IMR-90 (cell line): ENCODE measurements at places on chromosomes 11 and 22. TPM values are rescaled to one million over a fixed set of nuclear protein-coding genes. Genes with fewer than 3 reads are reported as not detected.

DNA sequence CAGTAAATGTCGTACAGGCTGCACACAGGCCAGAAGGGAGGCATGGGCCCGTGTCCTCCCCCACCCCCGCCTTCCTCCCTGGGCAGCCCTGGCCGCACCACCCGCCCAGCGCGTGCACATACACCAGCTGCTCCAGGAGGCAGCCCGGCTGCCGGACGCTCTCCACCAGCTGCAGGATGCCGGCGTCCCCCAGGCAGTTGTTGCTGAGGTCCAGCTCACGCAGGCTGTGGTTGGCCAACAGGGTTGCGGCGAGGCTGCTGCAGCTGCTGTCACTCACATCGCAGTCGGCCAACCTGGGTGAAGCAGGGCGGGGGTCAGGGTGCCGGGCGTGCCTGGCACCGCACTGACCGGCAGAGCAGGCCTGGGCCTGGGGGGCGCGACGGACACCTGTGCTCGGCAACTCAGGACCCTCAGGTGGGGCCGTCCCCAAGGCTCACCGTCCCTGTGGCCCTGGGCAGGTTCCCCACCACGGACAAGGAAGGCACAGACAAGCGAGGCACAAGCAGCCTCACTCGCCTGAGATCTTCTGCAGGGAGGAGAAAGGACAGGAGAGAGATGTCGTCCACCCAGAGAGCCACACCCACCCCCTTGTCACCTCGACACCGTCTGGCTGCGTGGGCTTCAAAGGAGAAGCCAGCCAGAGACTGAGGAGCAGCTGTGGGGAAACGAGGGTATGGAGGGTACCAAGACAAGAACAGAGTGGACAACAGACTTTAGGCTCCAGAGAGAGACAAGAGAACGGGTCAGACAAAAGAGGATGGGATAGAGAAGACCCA is 12.1 kb downstream of the RNH1 start:
- DNase-seq: no peak

GRCh38 chr11:78958444-78958843 is 383.8 kb upstream of the NARS2 start:
- DNase-seq: no peak

DNA sequence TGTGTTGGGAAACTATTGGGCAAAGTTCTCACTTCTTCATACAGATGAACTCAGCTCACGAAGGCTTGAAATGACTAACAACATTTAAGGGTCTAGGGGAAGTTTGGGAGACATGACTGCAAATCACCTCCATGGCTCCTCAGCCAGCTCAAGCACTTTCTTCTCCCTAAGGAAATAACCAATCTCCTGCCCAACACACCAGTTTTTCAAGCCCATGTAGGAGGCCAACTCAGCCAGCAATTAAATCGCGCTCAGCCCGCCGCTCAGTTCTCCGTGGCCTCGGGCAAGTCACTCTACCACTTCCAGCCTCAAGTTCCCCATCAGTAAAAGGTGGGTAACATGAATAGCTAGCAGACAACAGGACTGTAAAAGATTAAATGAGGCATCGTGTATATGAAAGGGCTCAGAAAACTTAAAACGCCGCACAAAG is 796 bp downstream of the POLDIP3 start:
- DNase-seq: no peak

DNA sequence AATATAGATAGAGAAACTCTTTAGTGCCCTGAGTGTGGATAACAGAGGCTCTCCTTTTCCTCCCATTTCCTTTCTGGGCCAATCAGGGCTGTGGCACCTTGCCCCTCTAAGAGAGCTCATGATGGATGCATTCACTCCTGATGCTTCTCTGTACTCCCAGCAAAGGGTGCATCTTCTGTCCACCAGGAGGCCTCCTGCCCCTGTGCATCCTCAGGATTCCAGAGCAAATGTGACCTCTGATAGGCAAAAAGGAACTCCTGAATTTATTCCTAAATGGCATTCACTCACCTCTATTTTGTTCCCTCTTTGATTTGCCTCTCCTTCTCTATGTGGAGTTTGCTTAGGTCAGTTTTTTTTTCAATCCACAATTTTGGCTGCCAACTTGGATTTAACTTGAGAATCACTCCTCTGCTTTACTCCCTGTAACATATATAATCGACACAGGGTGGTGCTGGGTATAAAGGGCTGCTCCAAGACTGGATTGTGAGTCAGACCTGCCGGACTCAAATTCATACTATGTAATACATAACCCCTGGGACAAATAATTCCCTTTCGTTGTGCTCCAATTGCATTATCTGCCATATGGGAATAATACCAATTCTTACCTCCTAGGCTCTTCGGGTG is 1.1 kb upstream of the MRGPRX4 start:
- no peak for DNase-seq

ART5 gene
- not detected in 2 replicates for total RNA-seq

OR4C46 gene
- total RNA-seq: not detected in 2 replicates

DNA sequence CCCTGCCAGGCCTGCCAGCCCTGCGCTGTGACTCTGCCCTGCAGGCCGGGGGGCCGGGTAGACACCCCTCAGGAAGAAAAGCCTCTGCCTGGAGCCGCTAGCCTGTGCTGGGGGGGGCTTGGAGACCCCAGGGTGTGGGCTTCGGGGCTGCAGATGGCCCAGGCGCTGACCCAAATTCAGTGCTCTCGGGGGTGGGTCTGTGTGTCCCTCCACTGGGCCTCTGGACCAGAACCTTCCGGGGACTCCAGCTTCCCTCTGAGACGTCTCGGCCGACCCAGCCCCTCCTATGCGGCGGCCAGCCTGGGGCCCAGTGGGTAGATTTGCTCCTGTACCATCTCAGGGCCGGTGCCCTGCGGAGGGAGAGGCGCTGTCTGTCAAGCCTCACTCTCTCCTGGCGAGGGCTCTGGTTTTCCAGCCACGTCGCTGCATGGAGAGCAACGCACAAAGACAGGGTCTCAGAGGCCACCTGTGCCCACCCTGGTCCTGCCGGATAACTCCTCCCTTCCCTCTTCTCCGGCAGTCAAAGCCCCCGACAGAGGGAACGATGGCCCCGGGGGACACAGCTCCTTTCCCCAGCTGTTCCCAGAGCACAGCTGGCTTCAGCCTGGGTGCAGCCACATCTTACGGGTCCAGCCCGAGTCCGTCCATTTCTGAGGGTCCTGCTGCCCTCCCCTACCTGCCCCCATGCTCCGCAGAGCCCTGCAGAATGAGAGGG is 40.1 kb upstream of the TOLLIP start:
- DNase-seq: no peak

FAM89B gene
- 12.0 and 14.2 TPM in 2 replicates for total RNA-seq

OR52N2 gene
- not detected in 2 replicates for total RNA-seq

DNA sequence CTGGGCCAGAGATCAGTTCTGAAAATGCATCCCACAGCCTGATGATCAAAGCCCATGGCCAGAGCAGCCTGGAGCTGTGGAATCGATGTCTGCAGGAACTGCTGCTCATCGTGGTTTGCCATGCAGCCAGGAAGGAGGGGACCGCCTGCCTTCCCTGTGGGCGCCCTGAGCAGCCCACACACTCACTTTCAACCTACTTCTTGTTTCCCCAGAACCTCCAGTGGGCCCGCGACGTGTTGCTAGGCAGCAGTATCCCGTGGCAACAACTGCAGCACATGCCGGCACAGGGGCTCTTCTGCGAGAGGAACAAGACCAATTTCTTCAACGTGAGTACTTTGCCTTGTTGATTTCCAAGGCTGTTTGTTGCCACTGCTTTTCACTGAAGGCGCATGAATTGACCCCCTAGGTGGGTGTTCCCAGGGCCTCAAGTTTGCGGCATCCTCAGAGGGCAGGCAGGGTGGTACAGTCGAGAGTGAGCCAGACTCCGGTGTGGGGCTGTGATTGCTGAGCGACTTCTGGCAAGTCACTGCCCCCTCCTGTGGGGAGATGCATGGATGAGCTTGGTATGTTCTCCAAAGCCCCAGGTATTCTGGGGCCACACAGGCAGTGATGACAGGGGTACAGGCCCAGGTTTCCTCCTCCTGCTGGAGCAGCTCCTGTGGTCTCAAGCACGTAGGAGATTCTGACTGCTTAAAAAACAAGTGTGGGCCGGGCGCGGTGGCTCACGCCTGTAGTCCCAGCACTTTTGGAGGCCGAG is 47.0 kb upstream of the SUSD2 start:
- no peak for DNase-seq

- no peak for DNase-seq
Measured at GRCh38 chr22:17761138-17761488, 13.2 kb downstream of the BID start.

SLC22A8 gene
- total RNA-seq: not detected in 2 replicates

DNA sequence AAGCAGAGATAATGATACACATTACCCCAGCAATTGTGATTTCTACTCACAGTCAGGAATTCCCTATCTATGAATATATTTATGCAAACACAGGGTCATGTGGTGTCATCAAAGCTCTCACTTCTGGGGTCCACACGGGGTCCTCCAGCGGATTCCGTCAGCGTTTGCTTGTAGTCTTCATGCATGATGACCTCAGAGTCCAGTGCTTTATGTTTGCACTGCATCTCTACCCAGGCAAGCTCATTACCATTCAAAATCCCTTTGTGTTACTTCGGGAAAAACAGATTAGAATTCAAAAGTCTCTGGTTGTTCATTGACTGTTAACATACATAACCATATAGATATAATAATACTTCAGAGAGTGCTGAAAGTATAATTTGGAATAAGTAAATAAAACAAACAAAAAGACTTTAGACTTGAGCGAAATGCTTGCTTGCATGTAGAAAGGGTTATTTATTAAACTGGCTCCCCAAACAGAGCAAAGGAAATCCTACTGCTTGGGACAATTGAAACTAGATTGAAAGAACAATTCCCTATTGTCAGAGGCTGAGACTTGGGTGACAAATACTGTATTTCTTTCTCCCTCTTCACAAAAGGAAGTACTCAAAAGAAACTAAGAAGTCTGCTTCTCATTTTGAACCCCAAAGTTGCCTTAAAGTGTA is 423.1 kb downstream of the ETS1 start:
- no peak for DNase-seq

DNA sequence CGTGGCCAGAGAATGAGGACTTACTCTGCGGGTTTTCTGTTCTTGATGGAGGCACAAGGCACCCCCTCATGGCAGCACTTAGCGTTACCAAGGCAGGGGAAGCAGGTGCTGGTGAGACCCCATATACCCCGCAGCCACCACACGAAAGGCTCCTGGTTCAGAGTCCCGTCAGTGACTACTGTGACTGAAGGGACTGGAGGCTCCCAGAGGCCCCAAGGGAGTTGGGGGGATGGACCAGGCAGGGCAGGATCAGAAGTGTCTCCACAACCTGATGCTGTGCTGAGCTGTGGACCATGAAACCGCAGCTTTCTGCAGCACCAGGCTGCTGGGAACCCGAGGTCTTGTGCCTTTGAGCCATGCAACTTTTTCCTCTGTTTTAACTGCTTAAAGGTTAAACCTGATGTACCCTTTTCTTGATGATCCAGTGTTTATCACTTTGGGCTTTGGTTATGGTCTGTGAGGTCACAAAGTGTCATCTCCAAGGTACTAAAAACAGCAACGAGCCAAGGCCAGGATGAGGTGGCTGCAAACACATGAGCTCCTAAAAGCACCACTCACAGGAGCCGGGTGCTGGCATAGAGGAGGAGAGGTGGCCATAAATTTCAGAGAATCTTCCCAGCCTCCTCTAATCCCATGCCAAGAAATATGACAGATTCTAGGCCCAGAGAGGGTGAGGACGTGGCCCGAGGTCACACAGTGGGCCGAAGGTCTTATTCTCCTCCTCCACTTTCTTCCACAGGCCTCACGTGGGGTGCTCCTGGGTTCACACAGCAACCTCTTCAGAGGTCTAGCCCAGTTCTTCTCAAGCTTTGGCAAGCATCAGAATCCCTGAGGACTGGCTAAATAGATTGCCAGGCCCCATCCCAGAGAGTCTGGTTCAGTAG is 4.2 kb upstream of the LRRC32 start:
- no peak for DNase-seq

GRCh38 chr11:7592711-7593110 is 78.9 kb downstream of the PPFIBP2 start:
- peak; percentile 37 for DNase-seq

ROM1 gene
- total RNA-seq: 2.2 TPM in 2 replicates
